ENCODE measurements at places on chromosomes 7 and 10.
A peak's percentile ranks its signal among the peaks of the same experiment; 100 is the strongest.

- no peak for DNase-seq
These were observed 51.1 kb upstream of the COMTD1 start for GRCh38 chr10:75286901-75287300.

- DNase-seq = no peak
These were observed 49.5 kb upstream of the CREB5 start for GRCh38 chr7:28362812-28363211.

- peak; percentile 28 for DNase-seq
These were observed 1.4 kb downstream of the OTUD1 start for GRCh38 chr10:23439961-23440889.

GRCh38 chr7:39172137-39172536 is 194.4 kb downstream of the POU6F2 start:
- DNase-seq = no peak

DNA sequence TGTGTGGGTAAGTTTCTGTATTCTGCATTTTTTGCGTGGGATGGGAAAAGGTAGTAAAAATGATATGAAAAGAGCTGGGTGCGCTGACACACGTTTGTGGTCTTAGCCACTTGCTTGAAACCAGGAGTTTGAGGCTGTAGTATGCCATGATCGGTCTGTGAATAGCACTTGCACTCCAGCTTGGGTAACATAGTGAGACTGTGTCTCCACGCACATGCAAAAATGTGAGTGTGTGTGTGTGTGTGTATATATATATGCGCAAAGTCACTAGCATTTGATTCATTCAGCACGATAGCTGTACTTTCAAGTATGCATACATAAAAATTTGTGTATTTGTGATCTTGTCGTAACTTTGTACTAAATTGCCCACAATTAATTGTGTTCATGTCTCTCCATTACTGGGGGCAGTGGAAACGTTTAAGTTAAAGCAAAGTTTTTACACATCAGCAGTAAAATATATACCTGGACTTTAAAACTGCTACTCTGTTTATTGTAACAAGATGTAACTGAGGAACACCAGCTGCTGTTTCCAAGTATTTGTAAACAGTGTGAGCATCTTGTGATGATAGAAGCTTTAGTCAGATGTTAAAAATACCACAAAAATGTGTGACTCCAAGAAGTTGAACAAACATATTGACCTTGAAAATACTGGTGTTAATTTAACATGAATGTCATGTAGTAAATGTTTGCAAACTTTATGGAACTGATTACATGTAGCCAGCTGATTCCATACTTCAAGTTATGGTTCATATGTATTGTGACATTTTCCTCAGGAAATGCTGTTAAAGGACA is 1.6 kb downstream of the ZRANB1 start:
- peak; percentile 74 for DNase-seq

GRCh38 chr10:68212721-68213352 is 19.1 kb downstream of the ATOH7 start:
- peak; percentile 38 for DNase-seq

DNA sequence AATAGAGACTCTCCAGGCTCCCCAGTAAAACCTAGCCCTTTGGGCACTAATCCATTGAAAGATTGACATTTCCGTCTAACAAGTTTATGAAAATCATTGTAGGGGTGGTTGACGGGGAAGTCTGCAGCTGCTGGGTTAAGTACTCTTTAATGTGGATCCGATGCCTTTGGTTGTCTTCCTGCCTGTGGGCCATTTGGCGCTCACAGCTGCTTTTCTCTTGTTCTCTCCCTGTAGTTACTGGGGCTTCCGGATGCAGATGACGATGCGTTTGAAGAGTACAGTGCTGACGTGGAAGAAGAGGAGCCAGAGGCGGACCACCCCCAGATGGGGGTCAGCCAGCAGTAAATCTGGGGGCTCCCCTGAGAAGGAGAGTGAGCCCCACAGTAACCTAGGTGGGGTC is 22.4 kb downstream of the MTURN start:
- no peak for DNase-seq

DNA sequence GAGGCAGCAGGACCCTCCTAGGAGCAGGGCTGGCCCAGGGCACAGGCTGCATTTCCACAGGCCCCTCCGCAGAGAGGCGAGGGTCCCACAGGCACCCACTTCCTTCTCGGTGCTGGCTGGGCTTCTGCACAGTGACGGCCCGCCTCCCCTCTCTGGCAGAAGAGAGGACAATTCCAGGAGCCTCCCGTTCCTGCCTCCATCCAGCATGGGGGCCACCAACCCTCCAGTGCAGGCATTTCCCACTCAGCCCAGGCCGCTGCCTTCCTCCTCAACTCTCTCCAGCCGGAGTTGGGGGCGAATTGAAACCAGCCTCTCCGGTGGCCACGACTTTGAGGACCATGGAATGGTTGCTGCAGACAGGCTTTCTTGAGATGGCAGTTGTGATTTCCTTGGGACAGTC is 125.0 kb upstream of the PPP2R2D start:
- DNase-seq = no peak

DNA sequence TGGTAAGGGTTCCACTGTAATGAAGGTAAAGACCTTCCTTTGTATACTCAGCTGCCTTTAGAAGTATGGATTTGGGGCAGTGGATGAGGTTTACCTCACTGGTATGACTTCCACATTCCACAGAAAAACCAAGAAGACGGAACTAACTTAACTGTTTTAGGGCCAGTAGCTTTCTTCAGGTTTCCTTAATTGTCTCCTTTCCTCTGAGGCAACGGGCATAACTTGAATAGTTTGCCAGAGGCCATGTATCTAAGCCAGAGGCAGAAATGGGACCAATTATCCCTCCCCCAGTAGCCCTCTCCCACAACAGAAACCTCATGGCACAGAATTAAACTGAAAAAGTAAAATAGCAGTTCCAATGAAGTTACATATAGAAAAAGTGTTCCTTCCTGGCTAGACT is 281.7 kb downstream of the PHTF2 start:
- DNase-seq = no peak

DNA sequence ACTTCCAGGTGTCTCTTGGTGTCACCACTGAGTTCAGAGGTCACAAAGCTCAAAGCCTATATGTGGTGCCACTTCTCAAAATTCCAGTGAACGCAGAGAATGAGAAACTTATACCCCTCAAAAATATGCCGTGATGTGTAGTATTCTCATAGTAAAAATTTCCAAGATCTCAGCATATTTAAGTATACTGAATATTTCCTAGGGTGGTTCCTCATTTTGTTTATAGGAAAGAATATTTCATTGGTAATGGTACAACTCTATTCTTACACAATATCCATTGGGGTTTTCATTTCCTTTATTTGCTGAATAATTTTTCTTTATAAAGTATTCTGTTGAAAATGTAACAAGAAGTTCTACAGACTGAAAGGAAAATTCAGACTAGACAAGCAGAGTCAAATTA is 58.9 kb upstream of the ADO start:
- DNase-seq = no peak

GRCh38 chr7:17234398-17235031 is 63.9 kb upstream of the AHR start:
- peak; percentile 93 for DNase-seq

GRCh38 chr7:148929176-148929575 is 45.1 kb upstream of the EZH2 start:
- DNase-seq = no peak

GRCh38 chr10:102419269-102420180 is 940 bp upstream of the PSD start:
- no peak for DNase-seq

DNA sequence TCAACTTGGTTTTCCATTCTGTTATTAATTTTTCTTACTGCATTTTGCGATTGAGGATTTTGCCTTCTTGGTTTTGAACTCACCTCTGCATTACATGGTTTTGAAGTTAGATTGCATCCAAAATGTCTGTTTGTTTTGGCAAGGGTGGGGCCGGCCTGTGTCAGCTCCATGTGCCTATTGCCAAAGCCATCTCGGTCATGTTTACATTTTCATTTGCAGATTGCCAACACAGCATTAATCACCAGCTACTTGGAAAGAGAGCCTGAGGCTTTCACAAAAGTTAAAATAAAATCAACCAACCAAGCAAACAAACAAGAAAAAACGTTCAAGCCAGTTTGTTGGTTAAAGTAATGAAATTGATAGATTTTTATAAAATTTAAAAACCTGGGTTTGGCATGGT is 695.8 kb downstream of the TYW1 start:
- DNase-seq = no peak

GRCh38 chr10:2790396-2791188 is 276.8 kb upstream of the PFKP start:
- no peak for DNase-seq

DNA sequence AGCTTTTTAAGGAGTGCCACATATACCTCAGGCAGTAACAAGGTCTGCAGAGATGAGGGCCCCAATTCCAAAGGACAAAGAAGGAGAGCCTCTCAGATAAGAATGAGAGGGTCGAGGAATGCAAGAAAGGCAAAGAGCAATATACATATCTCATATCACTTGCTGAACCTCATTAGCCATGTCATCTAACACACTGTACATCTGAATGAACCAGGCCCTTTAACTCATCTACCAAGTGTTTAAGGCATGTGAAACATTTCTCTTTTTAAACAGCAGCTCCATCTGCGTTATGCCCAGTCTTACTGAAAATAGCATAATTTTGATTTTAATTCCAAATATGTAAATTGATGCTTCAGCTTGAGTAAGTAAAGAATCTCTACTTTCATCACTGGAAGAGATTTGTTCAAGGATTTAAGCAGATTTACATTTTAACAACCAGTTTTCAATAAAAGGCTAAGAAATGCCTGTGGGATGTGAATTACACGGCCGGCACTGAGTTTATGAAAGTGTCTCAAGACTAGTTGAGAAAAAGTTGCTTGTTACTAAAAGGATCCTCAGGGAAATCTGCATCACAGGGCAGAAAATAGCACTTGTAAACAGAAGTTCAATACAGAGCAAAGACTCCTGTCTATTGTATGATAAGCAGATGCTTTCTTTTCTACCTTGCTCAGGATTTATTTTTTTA is 123.8 kb upstream of the SLC26A5 start:
- no peak for DNase-seq

DNA sequence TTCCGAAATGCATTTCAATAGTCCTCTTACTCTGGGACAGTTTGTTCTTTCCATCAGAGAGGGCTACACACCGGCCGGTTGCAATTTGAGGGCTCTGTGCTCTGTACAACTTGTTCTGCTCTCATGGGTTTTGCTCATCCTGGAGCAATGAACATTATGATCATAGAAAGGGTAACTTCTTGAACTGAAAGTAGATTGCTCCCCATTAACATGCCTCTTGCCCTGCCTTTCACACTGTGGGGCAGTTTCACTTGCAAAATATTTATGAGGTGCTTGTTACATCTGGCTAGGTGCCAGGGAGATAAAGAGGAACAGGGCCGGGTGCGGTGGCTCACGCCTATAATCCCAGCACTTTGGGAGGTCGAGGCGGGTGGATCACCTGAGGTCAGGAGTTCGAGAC is 97.3 kb upstream of the MPP7 start:
- no peak for DNase-seq

All from foreskin melanocyte (primary cell).